Ascending aorta (tissue), 2 donors: ENCODE measurements at places on chromosomes 2 and 18.

DNA sequence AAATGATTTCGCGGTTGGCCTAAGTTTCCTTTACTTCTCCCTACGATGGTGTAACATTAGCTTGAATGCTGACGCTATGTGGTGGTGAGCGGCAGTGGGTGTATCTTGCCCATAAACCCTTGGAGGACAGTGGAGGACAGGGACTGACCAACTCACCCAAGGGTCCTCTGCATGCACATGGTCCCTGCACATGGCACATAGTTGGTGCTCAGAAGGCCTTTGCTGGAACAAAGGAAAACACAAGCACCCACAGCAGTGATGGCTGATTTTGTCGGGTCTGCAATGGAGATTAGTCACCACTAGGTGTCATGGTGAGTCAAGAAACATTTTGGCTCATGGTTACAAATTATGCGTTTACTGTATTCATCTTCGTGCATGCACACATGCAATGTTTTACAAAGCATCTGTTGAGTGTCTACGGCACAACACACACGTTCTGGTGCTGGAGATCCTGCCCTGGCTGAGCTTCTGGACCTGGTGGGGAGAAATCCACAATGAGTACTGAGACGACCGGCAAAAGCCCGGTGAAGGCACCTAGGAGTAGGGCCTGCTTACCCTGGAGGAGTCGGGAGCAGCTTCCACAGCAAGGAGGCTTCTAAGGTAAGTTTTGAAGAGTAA, 44.0 kb downstream of the PDCL3 start:
- DNase-seq, result peak; percentile 66

- DNase-seq, result no peak
These were observed 2.4 kb downstream of the RALB start for GRCh38 chr2:120255071-120255470.

GRCh38 chr18:68181956-68182355, 533.0 kb downstream of the TMX3 start:
- DNase-seq, result no peak

DNA sequence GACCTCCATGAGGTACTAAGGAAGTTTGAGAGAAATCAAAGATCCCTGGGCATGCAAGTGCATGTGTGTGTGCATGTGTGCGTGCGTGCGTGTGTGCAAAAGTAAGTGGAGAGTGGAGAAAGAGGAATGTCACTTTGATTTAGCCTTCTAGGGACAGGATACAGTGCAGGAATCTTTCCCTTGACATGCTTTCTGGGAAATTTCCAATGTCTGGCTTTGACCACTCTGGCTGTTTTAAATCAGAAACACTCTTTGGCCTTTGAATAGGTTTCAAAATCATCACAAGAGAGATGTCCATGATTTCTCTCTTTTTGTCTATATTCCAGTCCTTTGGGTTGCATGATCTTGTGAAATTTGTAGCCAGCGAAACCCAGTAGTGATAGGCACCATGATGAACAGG, 162.0 kb downstream of the ALK start:
- no peak for DNase-seq

GRCh38 chr2:190996338-190996946, 17.5 kb downstream of the STAT1 start:
- DNase-seq, result no peak

DNA sequence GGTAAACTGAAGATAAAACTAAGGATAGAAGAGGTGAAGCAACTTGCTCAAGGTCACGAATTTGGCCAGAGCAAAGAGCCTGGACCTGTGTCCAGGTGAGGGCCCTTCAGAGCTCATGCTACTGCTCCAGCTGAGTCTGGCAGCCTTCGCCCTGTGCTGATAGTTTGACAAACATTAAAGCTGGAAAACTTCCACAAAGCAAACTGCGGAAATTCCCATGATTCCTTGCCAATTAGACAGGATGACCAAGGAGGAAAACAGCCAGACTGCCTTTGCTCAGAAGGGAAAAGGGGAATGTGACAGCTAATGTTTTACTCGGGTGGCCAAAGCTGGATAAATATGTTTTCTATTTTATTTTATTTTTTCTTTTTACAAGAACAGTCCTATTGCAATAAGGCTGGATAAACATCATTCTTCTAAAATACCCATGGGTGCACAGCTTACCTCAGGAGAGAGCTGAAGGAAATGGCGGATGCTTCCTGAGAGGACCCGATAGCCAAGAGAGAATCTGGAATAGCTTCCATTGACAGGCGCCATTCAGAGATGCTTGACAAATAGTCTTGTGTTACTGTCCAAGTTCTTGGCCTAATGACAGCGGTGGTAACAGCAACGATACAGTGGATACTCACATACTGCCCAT, 5.3 kb upstream of the CTAGE1 start:
- no peak for DNase-seq

DNA sequence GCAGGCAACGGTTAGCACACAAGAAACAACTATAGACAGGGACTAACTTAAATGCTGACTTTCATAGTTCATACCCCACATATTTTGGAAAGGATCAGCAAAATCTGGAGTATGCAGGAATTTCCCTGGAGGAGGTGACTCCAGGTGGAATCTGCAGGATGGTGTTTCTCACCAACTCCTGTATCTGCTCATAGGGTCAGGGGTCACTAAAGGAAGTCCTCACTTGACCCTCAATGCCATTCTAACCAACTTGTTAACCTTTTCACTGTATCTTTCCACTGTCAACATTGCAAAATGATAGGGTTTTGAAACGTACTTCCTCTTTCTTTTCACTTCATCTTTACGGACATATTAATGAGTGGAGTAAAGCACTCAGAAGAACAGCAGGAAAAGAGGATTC, 207.0 kb upstream of the CXCR4 start:
- no peak for DNase-seq

DNA sequence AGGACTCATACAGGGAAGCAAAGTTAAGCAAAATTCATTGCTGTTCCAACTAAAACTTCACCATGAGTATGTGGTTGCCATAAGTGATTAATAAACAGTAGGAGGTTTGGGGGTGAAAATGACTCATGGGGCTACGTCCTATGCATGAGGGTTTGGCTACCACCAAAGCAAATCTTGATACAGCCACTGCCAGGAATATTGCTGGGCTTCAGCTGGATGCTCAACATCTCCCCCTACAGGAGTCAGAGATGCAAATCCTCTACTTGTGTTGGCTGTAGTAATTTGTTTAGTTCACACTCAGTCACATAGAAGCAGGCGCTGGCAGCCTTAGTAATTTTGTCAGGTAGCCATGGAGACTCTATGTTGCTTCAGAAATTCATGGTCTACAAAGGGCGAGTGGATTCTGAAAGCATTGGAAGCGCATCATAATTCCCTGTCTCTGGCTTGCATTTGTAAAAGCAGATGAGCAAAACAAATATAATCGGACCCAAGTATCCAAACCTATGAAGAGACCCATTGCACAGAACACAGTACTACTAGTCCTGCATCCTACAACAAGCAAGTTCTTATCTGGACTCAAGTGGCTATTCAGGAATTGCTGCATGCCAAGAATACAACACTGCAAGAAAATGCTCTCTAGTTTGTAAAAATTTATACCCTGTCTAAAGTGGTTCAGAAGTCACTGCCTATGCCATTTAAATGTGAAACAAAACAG, 76.0 kb downstream of the CD28 start:
- no peak for DNase-seq

DNA sequence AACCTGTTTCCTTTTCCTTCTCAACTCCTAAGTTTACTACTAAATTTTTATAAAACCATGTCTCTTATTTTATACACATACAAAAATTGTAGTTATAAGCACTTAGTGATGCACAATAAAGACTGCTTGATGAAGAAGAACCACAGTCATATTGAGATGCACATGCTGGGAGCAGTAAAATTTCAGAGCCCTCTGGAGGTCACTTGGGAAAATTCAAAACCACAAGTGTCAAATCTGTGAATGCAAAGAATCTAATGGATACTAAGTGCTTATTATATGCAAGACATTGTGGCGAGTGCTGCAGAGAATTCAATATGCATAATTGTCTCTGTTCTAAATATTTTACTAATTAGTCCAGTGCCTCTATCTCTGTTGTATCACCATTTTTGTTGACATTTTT, 180.5 kb downstream of the VWC2L start:
- no peak for DNase-seq

DNA sequence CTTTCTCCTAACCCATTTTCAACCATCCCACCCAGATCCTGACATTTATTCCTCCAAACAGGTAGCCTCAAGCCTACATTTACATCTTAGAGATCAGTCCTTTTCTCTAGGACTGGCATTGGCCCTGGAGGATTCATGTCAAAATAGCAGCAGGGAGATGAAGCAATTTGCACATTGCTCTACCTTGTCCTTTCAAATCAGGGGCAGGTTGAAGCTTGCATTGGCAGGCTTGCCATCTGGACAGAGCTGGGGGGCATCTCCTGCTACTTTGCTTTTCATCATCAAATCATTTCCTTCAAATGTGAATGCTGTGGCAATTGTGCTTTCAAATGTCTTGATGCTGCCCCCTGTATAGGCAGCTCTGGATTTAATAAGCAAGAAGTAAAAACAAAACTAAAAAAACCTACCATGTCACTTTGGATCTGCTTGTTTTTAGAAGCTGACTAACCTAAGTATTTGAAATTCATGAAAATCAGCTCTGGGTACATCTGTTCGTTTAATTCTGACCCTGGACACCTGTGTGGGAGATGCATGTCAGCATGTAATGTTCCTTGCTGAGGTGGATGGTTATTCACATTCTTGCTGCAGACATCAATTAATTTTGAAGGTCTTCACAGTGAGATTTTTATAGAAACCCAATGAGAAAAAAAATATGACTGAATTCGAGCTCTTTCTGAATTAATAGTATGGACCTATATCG, 47.9 kb downstream of the KIF5C start:
- no peak for DNase-seq

- no peak for DNase-seq
These were observed 187.4 kb downstream of the RDH14 start for GRCh38 chr2:18373081-18373480.

GRCh38 chr18:24136967-24137373, 1.9 kb upstream of the CABYR start:
- no peak for DNase-seq
